ENCODE measurements at places on chromosomes 16 and 17.
A peak's percentile ranks its signal among the peaks of the same experiment; 100 is the strongest.

- no peak for DNase-seq
These were observed 32.2 kb downstream of the HSD17B2 start for GRCh38 chr16:82067042-82067803.

- no peak for DNase-seq
These were observed 30.5 kb downstream of the PTRH2 start for GRCh38 chr17:59676716-59677115.

DNA sequence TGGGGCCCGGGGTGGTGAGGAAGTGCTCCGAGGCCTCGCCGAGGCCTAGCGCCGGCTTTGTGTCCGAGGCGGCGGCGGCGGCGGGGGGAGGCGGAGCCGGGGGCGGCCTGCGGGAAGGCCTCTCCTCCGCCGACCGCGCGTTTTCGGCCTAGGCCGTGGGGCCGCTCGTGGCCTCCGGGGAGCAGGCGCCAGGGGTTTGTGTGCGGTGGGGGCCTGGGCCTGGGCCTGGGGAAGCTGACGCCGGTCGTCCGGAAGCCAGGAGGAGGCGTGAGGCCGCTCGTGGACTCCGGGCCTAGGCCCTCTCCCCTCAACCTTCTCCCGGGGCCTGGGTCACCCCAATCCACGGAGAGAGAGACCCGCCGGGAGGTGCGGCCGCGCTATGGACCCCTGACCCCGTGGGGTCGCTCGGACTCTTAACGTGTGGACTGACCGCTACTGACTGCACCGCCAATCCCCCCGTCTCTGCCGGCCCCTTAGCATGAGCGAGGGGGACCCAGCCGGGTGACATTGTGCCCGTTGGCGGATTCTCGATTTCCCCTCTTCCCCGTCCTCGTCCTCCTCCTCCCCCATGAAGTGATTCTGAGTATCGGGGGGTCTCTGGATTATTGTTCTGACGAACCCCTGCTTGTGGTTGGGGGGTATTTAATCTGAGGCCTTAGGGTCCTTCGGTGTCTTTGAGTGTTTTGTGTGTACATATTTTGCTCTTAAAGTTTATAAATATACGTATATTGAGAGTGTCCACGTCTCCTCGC lies 660 bp downstream of the RBBP6 start:
- DNase-seq, result no peak

DNA sequence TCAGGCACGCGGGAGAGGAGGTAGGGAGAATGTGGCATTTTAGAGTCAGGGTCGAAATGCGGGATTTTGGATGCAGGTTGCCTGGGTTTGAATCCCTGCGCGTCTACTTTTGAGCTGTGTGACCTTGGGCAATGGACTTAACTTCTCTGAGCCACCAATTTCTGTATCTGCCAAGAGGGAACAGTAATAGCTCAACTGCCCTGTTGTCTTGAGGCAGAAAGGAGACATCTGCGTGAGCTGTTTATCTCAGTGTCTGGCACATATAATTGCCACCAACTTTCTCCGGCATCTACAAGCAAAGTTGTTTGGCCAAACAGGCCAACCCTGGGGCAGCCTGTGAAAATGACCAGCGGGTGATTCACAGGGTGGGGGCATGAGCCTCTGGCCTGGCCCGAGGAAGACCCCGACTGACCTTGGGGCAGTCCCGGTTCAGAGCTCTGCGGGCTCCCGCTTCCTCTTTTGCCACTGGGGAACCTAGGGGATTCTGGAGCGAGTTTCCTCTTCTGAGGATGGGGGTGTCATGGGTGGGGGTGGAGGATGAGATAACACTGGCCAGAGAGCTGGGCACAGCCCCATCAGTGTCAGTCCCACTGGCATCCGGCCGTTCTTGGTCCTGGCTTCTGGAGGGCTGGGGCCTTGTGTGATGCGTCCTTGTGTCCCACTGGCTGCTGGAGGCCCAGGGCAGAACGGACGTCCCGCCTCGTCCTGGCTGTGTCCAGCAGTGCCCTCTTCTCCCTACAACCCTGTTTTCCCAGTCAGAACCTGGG lies 1.3 kb downstream of the SNN start:
- no peak for DNase-seq

DNA sequence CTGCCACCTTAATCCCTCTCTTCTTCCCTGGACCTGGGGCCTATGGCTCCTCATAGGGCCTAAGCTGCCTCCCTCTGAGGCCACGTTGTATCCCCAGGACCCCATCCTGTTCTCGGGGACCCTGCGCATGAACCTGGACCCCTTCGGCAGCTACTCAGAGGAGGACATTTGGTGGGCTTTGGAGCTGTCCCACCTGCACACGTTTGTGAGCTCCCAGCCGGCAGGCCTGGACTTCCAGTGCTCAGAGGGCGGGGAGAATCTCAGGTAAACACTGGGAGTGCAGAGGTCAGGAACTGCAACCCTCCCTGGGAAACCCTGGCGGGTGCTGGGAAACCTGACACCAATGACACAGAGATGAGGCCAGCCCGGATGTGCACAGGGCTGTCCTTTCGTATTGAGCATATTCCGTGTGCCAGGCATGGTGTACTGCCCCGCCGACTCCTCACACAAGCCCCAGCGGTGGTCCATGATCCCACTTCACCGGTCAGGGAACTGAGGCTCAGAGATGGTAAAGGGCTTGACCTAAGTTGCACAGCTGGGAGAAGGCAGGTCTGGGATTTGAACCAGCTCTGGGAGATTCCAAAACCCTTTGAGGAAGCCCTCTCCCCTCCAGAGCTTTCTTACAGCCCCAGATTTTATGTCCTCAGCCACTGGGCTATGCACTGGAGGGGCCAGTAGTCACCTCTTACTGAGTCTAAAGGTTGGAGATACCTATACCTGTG lies 22.9 kb downstream of the ANKRD40 start:
- no peak for DNase-seq

DNA sequence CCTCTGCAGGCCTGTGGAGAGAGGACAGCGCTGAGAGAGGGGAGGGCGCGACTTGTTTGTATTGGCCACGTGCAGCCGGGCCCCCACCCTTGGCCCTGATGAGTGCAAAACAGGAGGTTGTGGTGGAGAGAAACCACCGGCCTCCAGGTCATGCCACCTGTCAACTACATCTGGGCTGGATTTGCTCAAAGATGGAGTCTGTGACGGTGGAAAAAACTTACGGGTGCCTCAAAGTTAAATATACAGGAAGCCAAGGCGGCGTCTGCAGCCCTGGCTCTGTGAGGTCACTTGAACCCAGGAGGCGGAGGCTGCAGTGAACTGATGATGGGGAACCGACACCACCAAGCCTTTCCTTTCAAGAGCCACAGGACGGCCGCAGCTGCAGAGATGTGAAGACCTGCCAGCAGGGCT lies 15.7 kb downstream of the C16orf74 start:
- no peak for DNase-seq

DNA sequence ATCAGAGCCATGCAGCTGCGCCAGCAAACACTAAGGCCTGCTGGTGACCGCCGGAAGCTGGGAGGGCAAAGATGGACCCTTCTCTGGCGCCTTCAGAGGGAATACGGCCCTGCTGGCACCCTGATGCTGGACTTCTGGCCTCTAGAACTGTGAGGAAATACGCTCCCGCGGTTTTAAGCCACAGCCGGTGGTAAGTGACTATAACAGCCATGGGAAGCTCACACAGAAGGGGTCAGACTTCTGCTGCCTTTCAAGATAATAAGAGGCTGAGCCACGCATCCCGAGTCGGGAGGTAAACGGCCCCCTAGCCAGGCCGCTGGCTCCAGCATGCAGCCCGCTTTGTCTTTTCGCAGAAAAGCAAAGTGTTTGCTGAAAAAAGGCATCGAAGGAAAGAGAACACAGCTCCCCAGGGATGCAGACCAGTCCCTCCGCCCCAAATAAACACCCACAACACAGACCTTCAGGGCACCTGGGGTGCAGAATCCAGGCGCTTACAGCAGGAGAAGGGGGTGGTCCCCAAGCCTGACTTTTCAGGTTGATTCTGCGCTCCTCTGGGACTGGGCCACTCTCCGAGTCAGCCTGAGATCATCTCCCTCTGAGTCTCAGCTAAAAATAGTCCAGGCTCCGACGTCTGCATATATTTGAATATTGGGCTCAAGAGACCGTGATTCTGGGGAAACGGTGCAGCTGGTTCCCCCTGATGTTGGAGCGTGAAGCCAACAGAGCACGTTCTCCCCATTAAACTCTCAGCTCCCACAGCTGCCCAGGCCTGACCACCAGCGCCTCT lies 89.7 kb downstream of the MGAT5B start:
- peak; percentile 51 for DNase-seq

DNA sequence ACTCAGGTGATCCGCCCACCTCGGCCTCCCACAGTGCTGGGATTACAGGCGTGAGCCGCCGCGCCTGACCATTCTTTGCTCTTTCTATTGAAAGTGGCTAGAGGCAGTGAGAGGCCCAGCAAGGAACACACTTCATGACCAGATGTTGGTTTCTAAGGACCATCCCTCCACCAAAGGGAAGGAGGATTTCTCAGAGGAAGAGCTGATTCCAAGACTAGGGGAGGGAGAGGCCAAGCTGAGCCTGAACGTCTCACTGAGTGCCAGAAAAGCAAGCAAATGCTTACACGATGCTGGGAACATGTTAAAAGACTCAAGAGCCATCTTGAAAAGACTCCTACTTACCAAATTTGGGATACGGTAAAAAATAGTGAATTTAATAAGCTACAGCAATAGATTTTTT lies 79.2 kb downstream of the MRM3 start:
- no peak for DNase-seq

DNA sequence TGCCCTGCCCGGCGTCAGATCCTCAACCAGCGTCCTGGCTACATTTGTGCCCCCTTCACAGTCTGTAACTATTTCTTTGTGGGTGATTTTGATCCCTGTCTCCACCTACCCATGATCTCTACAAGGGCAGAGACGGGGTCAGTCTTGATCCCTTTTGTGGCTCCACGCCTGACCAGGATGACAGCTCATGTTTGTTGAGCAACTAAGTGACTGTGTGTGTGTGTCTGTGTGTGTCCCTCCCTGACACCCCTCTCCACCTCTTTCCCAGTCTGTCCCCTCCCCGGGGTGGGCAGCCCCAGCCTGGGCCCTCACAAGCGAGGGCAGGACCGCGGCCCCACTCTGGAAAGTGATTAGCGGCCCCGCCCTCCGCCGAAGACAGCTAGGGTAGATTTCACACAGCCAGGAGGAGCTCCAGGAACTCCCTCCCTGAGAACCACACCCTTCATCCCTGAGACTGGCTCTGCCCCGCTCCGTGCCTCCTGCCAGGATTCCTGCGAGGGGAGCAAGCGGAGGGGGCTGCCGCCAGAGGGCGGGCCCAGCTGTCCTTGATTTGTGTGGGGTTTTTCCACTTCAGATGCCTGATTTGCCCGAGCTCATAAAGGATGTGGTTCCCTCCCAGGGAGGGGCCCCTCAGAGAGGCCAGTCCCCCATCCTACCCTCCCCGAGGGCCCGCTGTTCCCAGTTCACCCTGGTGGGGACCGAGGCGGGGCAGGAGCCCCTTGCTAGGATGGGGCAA lies 5.3 kb upstream of the HS3ST6 start:
- DNase-seq, result peak; percentile 24

DNA sequence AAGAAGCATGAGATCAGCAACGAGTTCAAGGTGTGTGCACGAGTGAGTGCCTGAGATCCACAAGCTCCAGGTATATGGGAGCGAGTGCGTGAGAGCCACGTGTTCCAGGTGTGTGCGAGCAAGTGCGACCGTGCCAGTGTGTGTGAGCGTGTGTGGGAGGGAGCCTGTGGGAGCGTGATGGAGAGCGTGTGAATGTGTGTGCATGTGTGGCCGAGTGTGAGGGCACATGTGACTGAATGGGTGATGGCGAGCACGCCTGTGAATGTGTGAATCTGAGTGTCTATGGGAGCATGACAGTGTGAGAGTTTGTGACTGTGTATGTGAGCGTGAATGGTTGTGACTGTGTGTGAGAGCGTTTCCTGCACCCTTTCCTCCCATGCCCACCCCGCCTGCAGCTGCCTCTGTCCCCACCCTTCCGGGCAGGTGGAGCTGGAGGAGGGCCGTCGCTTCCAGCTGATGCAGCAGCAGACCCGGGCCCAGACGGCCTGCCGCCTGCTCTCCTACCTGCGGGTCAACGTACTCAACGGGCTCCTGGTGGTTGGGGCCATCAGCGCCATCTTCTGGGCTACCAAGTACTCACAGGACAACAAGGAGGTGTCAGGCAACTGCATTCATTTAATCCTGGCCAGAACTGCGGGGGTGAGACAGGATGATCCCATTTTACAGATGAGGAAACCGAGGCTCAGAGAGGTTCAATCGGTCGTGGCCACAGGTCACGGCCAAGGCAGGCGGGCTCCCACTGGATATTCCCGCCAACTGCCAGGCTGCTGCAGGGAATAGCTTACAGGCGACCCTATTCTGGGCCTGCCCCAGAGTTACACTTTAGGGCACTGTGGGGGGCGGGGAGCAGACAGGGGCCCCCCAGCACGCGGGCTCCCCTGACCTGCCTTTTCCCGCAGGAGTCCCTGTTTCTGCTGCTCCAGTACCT lies 3.7 kb downstream of the TMC8 start:
- DNase-seq, result peak; percentile 81

DNA sequence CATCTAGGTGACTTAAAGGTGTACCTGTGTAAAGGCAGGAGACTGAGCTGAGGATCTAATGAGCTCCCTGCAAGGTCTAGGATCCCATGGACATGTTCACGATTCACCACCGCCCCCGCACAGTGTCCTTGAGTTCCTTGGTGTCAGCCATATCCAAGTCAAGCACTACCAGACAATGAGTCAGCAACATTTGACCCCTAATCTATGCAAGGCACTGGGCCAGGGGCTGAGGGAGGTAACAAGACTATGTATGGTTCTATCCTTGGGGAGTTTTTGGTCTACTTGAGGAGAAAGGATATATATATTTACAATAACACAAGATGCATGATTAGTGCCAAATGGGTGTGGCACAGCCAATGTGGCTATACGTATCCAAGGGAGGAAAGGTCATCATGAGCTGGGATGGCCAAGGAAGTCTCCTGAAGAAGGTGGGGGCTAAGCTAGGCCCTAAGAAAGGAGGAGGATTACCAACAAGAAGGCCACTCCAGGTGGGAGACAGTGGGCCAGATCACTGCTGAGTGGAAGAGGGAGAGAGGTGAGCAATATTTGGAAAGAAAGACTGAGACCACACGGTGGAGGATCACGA lies 35.0 kb downstream of the ITGB3 start:
- DNase-seq, result no peak

- DNase-seq, result no peak
These were observed 16.7 kb downstream of the NGFR start for GRCh38 chr17:49511810-49512209.

DNA sequence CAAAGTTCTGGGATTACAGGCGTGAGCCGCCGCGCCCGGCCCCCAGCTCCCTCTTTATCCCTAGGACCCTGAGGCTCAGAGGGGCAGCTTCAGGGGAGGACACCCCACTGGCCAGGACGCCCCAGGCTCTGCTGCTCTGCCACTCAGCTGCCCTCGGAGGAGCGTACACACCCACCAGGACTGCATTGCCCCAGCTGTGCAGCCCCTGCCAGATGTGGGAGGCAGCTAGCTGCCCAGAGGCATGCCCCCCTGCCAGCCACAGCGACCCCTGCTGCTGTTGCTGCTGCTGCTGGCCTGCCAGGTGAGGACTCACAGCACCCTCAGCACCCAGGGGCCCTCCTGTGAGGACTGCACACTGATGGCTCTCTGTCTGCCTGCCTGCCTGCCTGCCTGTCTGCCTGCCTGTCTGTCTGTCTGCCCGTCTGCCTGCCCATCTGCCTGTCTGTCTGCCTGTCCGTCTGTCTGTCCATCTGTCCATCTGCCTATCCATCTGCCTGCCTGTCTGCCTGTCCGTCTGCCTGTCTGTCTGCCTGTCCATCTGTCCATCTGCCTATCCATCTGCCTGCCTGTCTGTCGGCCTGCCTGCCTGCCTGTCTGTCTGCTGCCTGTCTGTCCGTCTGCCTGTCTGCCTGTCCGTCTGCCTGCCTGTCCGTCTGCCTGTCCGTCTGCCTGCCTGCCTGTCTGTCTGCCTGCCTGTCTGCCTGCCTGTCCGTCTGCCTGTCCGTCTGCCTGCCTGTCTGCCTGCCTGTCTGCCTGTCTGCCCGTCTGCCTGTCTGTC lies 5.0 kb downstream of the GCGR start:
- DNase-seq, result no peak

GRCh38 chr17:83002118-83002805 lies 77.1 kb upstream of the METRNL start:
- DNase-seq, result no peak

Measured in NCI-H1436 (cell line).